ENCODE measurements at places on chromosomes 16 and 17.

DNA sequence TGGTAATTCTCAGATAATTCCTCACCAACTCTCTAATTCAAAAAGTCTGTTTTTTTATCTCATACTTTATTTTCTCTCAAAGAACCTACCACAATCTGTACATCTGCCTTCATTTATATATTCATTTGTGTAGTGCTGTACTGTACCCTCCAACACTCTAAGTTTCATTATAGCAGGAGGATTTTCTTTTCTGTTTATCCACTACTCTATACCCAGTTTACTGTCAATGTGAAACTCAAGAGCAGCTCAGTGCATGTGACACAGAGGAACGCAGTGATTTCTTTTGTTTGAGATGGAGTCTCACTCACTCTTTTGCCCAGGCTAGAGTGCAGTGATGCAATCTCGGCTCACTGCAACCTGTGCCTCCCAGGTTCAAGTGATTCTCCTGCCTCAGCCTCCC lies 117.8 kb downstream of the ADAMTS18 start:
- no peak for DNase-seq

DNA sequence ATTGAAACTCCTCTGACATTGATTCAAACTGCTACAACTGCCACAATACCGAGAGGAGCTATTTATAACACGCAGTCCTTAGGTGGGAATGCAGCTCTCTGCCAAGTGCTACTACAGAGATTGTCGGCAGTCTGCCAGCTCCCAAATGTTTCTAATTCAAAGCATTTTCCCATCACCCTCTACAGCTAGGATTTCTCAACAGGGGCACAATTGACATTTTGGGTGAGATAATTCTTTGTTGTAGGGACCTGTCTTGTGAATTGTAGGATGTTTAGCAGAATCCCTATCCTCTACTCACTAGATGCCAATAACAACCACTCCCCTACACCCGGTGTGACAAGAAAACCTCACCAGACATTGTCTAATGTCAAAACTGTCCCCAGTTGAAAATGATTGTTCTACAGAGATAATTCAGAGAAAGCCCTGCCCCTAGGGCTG lies 7.8 kb upstream of the N4BP1 start:
- no peak for DNase-seq

- peak; percentile 59 for DNase-seq
Measured at GRCh38 chr17:20226814-20227482, 217.8 kb downstream of the SPECC1 start.

- DNase-seq = no peak
Measured at GRCh38 chr17:79775632-79776031, 2.3 kb upstream of the CBX2 start.

GRCh38 chr17:4453812-4454591 lies 20.3 kb downstream of the SPNS3 start:
- DNase-seq = no peak

DNA sequence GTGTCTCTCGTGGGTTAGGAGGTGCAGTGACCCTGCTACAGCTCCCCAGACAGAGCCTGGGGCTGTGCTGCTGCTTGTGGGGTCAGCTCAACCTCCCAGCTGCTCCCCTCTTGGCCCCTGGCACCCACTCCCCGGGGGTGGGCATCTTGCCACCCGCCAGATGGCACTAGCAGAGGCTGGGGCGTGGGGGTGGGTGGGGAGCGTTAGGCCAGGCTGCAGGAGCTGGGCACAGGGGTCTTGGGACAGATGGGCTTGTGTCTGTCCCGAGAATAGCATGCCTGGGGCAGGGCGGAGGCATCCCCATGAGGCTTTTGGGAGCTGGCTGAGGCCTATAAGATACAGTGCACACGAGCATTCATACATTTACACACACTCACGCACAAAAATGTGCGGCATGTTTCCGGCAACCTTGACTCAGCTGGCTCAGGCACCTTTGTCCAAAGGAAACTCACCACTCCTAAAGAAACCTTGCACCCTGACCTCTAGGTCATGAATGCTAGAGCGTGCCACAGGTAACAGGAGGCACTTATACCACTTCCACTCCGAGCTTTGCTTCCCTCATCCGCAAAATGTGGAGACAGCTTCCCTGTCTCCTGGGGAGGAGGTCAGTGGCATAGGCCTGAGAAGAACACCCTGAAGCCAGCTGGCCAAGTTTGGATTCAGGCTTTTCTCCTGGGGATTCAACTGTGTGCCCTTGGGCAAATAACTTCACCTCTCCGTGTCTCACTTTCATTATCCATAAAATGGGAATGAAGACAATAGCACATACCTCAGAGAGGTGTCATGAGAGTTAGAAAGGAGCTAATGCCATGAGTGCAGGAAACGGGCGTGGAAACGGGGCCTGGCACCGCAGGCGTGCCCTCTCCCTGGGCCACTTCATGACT lies 78.9 kb upstream of the LHX1 start:
- no peak for DNase-seq

GRCh38 chr17:78131172-78132083 lies 857 bp downstream of the TMC8 start:
- no peak for DNase-seq

DNA sequence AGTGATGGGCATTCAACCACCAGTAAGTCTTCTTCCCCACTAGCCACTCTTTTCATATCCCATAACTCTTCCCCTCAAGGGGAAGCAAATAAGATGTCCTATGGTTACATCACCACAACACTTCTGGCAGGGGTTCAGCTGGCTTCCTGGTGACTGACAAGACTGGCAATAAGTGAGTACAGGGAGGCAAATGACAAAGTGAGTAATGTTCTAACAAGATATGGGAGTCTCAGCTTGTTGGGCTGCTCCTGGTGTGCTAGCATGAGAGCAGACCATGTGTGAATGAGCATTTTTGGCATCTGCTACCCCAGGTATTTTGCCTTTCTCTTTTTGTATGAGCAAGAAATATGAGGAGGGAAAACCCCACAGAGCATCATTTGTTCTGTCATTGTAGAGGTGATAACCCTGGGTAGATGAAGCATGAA lies 9.9 kb downstream of the TMIGD1 start:
- no peak for DNase-seq

DNA sequence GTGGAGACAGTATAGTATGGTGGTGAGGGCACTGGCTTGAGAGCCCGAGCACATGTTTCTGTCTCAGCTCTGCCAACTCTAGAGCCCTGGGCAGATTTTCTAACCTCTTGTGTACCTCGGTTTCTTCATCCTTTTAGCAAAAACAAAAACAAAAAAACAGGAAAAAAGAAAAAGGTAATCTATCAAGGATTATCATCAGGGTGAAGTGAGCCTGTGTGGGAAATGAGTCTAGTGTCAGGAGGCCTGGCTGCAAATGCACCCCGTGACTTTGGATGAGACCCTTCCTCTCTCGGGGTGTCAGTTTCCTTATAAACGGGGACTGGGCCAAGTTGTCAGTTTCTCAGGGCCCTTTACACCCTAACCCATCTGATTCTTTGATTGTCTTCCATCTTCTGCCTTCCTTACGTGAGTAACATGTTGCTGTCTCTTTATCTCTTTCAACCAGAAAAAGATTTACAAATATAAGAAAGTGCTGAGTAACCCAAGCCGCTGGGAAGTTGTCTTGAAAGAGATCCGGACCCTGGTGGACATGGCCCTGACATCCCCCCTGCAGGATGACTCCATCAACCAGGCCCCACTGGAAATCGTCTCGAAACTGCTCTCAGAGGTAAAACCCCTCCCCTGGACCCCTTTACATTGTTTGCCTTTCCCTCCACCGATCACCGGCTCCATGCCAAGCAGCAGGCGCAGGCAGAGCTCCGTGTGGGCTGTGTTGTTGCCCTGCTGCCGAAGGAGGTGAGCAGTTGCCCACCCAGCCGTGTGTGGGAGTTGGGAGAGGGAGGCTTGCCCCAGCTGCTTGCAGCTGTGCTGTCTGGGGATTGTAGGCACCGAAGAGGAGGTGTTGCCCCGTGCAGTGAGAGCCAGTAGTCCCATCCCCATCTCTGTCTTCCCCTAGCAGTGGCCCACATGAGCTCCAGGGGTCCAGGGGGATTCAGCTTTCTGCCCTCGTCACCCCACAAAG lies 127.1 kb upstream of the PLCG2 start:
- no peak for DNase-seq

GRCh38 chr17:58381124-58382035 lies 29.4 kb upstream of the SUPT4H1 start:
- no peak for DNase-seq

GRCh38 chr17:37092071-37092470 lies 143.3 kb downstream of the AATF start:
- DNase-seq = no peak

- DNase-seq = no peak
Measured at GRCh38 chr17:8468127-8468526, 32.4 kb downstream of the NDEL1 start.

- no peak for DNase-seq
Measured at GRCh38 chr16:84597931-84598351, 19.9 kb downstream of the COTL1 start.

- DNase-seq = no peak
Measured at GRCh38 chr16:86477642-86478041, 32.7 kb upstream of the FOXF1 start.

DNA sequence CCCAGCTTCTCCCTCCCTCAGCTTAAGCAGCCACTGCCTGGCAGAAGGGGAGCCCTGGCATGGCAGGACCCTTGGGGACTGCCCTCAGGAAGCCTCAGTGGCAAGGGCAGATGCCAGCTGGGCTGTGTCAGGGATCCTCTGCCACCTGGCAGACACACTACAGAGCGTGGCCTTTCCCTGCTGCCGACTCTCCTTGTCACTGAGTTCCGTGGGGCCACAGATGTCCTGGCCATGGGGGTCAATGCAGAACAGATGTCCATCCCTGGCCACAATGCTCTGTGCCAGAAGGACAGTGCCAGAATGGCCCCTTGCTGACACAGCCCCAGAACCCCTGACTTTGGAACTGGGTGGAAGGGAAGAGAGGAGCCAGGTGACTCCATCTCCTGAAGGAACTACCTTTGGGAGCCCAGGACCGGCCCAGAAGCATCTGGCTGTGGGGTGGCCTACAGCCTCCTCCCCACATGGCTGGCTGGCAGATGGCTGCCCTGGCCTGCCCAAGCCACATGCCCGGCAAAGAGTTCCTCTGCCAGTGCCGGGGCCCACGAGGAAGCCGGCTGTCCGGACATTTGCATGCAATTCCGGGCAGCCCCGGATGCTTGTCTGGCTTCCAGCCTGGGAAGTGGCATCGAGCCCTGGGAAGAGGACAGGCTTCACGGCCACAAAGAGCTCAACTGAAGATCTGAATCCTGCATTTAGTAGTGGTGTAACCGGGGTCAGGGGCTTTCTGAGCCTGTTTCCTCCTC lies 24.1 kb downstream of the NPTX1 start:
- DNase-seq = no peak

DNA sequence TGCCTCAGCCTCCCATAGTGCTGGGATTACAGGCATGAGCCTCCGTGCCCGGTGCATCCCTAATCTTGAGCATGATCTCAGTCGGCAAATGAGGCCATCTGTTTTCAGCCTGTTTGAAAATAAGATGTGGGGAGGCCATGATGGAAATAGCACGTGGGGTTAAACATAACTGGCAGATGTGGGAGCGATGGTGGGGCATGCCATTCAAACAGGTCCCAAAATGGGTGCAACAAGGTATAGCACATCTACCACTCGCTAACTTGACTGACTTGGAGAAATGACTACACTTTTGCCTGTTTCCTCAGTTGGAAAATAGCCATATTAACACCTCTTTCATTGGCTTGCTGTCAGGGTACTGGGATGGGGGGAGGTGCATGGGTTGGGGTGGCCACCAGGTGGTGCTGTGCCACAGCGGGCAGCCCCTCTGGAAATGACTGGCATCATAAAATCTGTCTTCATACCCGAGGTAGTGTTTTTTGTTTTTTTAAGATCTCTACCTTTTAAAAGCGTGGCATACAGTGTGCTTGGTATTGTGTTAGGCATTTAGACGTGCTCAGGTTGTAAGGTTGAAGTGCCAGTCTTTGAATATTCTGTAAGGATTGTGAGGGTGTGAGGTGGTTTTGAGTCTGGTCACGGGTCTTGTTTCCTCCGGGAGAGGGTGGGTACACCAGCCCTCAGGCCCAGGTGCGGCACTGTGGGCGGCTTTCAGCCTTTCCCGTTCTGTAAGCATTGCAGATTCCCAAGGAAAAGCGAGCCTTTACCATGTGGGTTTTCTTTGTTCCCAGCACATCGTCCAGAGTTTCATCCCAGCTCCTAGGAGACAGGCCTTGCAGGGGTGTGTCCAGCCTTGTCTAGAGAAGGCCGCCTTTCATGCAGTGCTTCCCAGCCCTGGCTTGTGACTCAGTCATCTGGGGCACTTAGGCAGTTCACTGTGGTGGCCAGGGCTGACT lies 2.9 kb upstream of the TTYH2 start:
- no peak for DNase-seq

DNA sequence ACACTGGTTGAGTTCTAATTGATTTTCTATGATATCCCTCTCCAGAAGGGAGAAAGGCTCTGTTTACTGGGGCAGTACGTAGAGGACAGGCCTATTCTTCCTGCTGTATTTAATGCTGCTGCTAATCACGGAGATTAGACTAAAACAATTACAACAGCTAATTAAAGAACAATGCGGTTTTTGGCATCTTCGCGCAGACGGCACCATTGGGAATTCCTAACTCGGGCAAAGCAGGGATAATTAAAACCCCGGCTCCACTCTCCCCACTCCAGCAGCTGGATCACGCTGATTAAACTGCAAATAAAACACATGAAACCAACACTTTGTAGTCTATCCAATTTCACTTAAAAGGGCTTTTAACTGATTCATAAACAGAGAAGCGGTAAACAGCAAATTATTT lies 147.6 kb downstream of the XYLT1 start:
- DNase-seq = no peak

- no peak for DNase-seq
Measured at GRCh38 chr17:42246515-42246914, 29.7 kb downstream of the STAT5B start.

- DNase-seq = no peak
Measured at GRCh38 chr16:10172848-10173655, 9.2 kb downstream of the GRIN2A start.

DNA sequence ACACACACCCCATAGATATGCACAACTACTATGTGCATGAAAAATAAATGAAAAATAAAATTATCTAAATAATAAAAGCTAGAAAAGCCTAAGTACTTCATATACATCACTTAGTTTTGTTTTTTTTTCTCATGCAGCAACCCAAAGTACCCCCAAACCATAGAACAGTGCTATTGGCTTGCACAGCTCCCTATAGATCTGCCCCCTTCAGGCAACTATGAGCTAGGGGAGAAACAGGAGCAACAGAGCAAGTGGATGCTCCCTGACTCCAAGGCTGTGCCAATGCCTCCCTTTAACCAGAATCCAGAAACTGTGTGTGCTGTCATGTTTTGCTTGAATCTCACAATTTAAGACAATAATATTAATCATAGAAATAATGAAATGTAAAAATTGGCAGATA lies 605.5 kb downstream of the TOX3 start:
- DNase-seq = no peak

GRCh38 chr17:27475070-27475673 lies 18.9 kb downstream of the KSR1 start:
- no peak for DNase-seq

- DNase-seq = no peak
Measured at GRCh38 chr17:13563866-13564265, 37.9 kb downstream of the HS3ST3A1 start.
